ENCODE measurements at places on chromosomes 3 and 15. TPM values are rescaled to one million over a fixed set of nuclear protein-coding genes. Genes with fewer than 3 reads are reported as not detected.

Gene HPS3
- 5.6 TPM for polyA plus RNA-seq

Gene CAMK2N2
- polyA plus RNA-seq, result 0.01 TPM

Gene TMCO5A
- polyA plus RNA-seq, result not detected

Gene TLR9
- 0.14 TPM for polyA plus RNA-seq

Gene NMB
- polyA plus RNA-seq, result 6.3 TPM

Gene CYP19A1
- polyA plus RNA-seq, result 4.7 TPM

Gene BFSP2
- polyA plus RNA-seq, result not detected

Data from psoas muscle (tissue), 8 donors.